ENCODE measurements at places on chromosomes 7 and 10.

DNA sequence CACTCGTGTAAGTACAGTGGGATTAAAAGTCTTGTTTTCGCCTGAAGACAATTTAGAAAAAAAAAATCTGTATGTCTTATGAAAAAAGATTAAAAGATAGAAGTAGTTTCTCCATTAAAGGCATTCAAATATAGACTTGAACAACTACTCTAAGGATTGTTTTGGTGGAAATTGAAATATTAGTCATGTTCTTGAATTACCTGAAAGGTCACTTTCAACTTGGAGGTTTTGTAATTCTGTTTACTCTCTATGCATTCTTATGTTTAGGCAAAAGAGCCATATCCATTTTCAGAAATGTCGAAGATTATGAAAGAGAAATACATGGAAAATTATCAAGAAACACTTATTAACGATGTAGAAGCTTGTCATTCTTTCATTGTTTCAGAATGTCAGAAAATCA, 373.7 kb downstream of the ARL4A start:
- no peak for DNase-seq

GRCh38 chr10:76350583-76350982, 919.2 kb downstream of the LRMDA start:
- no peak for DNase-seq

GRCh38 chr7:107641676-107642075, 19.0 kb upstream of the SLC26A4 start:
- no peak for DNase-seq

DNA sequence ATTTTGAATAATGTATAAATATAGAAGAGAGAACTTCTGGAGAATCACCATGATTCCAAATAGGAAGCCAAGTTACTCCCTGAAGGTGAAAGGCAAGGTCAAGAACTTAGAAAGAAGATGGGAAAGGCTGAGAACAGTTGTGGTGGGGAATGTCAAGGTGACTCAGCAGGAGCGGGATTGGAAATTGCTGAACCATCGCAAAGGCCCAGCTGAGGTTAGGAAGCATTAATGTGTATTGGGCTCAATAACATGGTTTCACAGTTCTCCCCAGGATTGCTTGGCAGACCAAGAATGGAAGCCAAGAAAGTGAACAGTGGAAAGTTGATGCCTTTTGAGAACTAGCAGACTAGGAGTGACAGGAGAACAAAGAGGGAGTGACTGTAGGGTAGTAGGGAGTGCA, 133.3 kb downstream of the VTI1A start:
- no peak for DNase-seq
